ENCODE measurements at places on chromosomes 2 and 18.

- no peak for DNase-seq
- H3K36me3 ChIP-seq, result no peaks in the 10 kb centered on the region
- no peak overlapping the region for H3K4me3 ChIP-seq
- H3K4me1 ChIP-seq, result no peaks in the 10 kb centered on the region
- H3K27ac ChIP-seq, result no peak overlapping the region
Observed at GRCh38 chr2:38224181-38224580, 148.2 kb upstream of the CYP1B1 start.

- H3K36me3 ChIP-seq, result no peaks in the 10 kb centered on the region
- H3K4me3 ChIP-seq, result no peak overlapping the region
- no peak overlapping the region for H3K27ac ChIP-seq
Observed at GRCh38 chr18:13680612-13681011, 45.7 kb downstream of the FAM210A start.

- H3K27me3 ChIP-seq, result no peaks in the 10 kb centered on the region
- no peak overlapping the region for H3K27ac ChIP-seq
- no peak overlapping the region for H3K4me3 ChIP-seq
Observed at GRCh38 chr2:28828382-28828781, 17.7 kb downstream of the SPDYA start.

DNA sequence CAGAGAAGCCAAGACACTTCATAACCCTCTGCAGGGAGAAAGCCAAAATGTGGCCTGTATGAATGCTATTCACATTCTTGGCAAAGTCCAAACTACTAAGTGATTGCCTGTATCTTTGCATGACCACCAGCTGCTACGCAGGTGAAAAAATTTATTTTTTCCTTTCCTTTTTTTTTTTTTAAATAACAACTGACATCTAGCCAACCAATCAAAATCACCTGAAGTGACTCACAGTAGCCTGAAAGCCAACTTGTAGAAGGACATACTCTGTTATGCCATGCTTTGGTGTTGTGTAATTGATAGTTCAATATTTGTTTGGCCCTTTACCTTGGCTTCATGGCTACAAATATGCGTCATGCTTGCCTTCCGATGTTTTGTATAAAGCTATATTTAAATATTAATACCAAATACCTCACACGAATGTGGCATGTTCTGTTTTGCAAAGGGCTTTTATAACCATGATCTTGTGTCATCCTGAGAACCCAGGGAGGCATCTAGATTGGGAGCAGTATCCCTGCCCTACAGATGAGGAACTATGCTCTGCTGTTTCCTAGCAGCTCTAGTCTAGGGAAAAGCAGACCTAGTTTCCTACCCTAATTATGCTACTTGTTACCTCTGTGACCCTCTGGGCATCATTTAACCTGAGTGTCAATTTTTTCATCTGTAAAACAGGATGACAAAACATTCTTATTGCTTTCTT is 102.1 kb downstream of the MYOM1 start:
- no peak overlapping the region for H3K27ac ChIP-seq
- no peaks in the 10 kb centered on the region for H3K4me1 ChIP-seq
- no peak for DNase-seq
- H3K4me3 ChIP-seq, result no peak overlapping the region

- no peaks in the 10 kb centered on the region for H3K4me1 ChIP-seq
- no peak overlapping the region for H3K4me3 ChIP-seq
- H3K27ac ChIP-seq, result no peak overlapping the region
- no peaks in the 10 kb centered on the region for H3K36me3 ChIP-seq
- no peak for DNase-seq
- H3K27me3 ChIP-seq, result no peaks in the 10 kb centered on the region
Observed at GRCh38 chr2:31213601-31214443, 3.5 kb downstream of the CAPN14 start.

DNA sequence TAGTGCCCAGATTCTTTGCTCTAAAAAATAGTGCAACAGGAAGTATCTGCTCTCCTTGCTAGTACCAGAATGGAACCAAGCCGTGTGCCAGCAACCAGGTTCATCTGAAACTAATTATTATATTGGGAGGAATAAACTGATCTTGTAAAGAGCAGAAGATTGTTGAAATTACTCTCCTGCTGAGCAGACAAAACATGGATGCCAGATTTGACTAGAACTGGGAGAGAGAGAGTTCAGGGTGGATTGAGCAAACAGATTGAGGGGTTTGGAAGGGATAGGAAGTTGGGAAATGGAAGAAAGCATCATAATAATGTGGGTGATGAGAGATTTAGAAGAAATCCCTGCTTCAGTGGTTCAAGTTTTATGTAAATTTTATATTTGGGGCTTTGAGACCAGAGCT is 160.1 kb upstream of the RASGRP3 start:
- peaks cover 27% of the 10 kb centered on the region for H3K4me1 ChIP-seq
- H3K27ac ChIP-seq, result peak overlapping the region; percentile 44
- no peak for DNase-seq
- H3K27me3 ChIP-seq, result no peaks in the 10 kb centered on the region
- H3K4me3 ChIP-seq, result no peak overlapping the region
- H3K36me3 ChIP-seq, result peaks cover 25% of the 10 kb centered on the region

DNA sequence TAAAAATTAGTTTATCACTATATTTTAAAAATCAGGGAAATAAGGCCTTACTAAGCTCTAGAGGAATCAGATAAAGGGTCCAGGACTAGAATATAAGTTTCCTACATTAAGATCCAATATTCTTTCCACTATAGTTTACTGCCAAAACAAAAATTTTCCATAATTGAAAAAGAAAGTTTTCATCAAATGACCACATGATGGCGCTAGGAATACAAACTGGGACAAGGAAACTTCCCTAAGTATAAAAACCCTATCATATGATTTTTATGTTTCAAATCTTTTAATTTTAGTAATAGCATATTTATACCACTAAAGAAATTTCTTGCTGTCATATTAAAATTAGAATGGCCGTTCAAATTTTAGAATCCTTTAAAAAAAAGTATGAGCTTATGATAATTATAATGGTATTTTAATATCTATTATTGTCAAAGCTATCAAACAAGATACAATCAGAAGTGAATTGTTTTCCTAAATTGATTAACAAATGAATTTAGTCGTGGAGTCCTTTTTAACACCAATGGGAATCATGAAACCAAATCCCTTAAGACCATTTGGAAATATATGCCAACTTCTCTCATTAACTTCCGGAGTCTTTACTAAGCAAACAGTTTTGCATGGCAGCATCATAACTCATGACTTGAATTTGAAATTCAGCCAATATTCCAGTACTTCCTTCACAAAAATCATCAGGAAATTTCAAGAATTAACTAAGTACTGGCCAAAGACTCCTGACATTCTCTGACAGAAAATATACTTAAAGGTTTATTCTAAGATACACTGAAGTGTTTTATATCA is 70.3 kb downstream of the SCN1A start:
- H3K36me3 ChIP-seq, result no peaks in the 10 kb centered on the region
- no peaks in the 10 kb centered on the region for H3K27me3 ChIP-seq
- no peaks in the 10 kb centered on the region for H3K4me1 ChIP-seq
- H3K27ac ChIP-seq, result no peak overlapping the region
- DNase-seq, result no peak
- H3K4me3 ChIP-seq, result no peak overlapping the region

DNA sequence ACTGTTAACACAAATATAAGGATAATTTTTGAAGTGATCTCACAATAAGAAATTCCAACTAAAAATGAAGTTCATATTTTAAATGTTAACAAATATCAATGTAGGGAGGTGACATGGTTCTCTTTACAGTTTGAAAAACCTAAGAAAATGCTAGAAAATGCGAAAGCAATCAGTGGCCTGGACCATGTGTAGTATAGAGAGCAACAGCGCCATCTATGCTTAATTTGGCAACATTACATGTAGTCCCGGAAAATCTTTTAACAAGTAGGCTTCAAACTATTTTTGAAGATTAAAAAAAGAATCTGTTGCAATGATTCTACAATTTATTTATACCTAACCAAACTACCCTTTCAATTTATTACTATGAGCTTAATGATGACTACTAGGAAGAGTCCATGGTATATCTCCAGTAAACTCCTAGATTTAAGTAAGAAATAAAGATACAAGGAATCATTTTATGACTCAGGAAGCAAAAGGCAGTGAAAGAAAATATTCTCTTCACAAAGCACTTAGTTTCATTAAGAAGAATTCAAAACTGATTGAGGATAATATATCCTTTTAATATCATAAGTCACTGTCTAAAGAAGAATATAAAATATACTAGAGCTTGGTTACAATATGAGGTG is 33.3 kb downstream of the NDUFA10 start:
- H3K27me3 ChIP-seq, result no peaks in the 10 kb centered on the region
- H3K36me3 ChIP-seq, result peaks cover 21% of the 10 kb centered on the region
- H3K27ac ChIP-seq, result no peak overlapping the region
- no peak for DNase-seq

GRCh38 chr2:12299431-12299830 is 417.3 kb upstream of the TRIB2 start:
- no peak overlapping the region for H3K27ac ChIP-seq
- no peak overlapping the region for H3K4me3 ChIP-seq
- DNase-seq, result no peak
- H3K4me1 ChIP-seq, result peaks cover 10% of the 10 kb centered on the region

DNA sequence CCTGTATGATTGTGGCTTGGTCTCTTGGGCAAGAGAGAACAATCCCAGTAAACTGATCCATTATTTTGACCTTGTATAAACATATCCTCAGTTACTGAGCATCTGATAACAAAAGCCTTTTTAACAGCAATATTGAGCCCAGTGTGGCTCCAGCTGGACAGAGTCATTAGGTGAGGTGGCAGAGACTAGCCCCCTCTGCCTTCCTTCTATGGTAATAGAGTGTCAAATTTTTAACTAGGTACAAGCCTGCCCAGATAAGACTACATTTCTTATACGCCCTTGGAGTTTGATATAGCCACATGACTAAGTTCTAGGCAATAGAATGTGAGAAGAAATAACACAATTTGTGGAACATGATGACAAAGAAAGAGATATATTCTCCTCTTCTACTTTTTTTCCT is 56.2 kb downstream of the HNMT start:
- no peak overlapping the region for H3K27ac ChIP-seq
- no peak for DNase-seq
- H3K27me3 ChIP-seq, result no peaks in the 10 kb centered on the region
- H3K36me3 ChIP-seq, result no peaks in the 10 kb centered on the region
- peaks cover 18% of the 10 kb centered on the region for H3K4me1 ChIP-seq
- H3K4me3 ChIP-seq, result no peak overlapping the region

GRCh38 chr18:32469691-32470459 is 807 bp downstream of the GAREM1 start:
- no peaks in the 10 kb centered on the region for H3K36me3 ChIP-seq
- DNase-seq, result no peak
- peak overlapping the region; percentile 81 for H3K4me3 ChIP-seq
- H3K4me1 ChIP-seq, result peaks cover 4% of the 10 kb centered on the region
- peak overlapping the region; percentile 56 for H3K27ac ChIP-seq

GRCh38 chr2:59046401-59047372 is 805.6 kb upstream of the FANCL start:
- H3K36me3 ChIP-seq, result no peaks in the 10 kb centered on the region
- no peak overlapping the region for H3K27ac ChIP-seq
- no peak overlapping the region for H3K4me3 ChIP-seq
- DNase-seq, result no peak

DNA sequence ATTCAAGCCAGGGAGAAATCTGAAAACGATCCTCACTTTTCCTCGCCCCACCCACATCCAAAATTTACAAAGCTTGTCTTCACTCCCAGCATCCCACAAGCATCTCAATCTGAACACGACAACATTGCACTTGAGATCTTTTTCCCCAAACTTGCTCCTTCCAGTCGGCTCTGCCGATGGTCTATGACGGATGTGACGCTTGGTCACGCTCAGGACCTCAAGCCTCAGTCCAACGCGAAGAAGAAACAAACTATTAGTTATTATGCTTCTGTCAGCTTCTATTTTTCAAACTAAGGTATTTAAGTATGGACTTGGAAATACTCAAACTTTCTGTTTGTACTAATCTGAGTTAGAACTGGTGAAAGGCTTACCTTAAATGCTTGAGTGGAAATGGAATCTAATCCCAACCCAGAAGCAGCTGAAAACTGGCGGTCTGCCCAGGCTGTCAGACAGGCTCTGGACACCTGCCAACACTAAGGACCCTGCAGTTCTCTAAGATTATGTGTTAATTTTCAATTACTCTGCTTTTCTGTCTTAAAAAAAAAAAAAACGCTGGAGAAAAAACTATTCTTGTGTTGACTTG is 132.1 kb upstream of the DNMT3A start:
- no peaks in the 10 kb centered on the region for H3K27me3 ChIP-seq
- no peak overlapping the region for H3K27ac ChIP-seq
- H3K4me1 ChIP-seq, result peaks cover 6% of the 10 kb centered on the region

GRCh38 chr2:78397198-78397597 is 628.3 kb upstream of the REG3G start:
- DNase-seq, result no peak
- H3K36me3 ChIP-seq, result no peaks in the 10 kb centered on the region
- H3K4me3 ChIP-seq, result no peak overlapping the region
- no peak overlapping the region for H3K27ac ChIP-seq

- peaks cover 16% of the 10 kb centered on the region for H3K4me1 ChIP-seq
- H3K4me3 ChIP-seq, result peak overlapping the region; percentile 84
- H3K27me3 ChIP-seq, result no peaks in the 10 kb centered on the region
- H3K36me3 ChIP-seq, result no peaks in the 10 kb centered on the region
Observed at GRCh38 chr18:11850821-11851145, 430 bp upstream of the CHMP1B start.

GRCh38 chr2:199804831-199805230 is 46.2 kb downstream of the FTCDNL1 start:
- no peak overlapping the region for H3K27ac ChIP-seq
- no peaks in the 10 kb centered on the region for H3K36me3 ChIP-seq
- no peak for DNase-seq

DNA sequence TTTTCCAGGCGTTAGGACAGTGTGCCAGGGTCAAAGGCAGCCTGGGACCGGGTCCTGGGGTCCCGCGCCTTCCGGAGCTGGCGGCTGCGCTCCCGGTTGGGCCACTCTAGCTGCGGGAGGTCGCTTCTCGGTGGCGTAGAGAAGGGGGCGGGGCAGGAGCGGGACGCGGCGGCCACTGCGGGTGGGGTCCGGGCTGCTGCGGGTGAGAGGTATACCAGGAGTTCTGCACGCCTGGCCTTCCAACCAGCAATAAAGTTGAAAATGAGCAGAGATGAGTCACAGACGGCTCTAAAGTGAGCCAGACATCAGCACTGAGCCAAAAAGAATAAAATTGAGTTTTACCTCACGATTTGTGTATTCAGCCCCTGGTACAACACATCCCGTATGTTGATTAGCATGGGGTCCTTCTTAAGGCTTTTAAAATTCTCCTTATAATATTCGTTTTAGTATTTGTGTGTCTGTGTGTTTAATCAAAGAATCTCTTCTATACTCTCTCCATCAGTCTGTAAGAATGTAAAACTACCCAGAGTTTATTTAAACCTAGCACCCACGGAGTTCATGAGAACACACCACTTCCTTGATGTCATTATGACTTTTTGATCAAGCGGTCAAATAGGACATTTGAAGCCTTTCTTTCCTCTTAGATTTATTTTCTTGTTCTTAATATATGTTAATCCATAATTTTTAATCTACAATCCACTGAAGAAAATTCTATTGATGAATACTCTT is at the start of gene C1GALT1C1L:
TSS of gene C1GALT1C1L (minus strand) at position 108 of the 729 bp plus-strand sequence. CDS start at position 1, 107 bp downstream.
- H3K36me3 ChIP-seq, result no peaks in the 10 kb centered on the region
- H3K4me1 ChIP-seq, result peaks cover 6% of the 10 kb centered on the region
- H3K4me3 ChIP-seq, result peak within 1 kb of the TSS; percentile 80
- DNase-seq, result no peak

- H3K4me3 ChIP-seq, result no peak overlapping the region
- no peak overlapping the region for H3K27ac ChIP-seq
- H3K4me1 ChIP-seq, result no peaks in the 10 kb centered on the region
- no peaks in the 10 kb centered on the region for H3K27me3 ChIP-seq
- no peak for DNase-seq
- no peaks in the 10 kb centered on the region for H3K36me3 ChIP-seq
Observed at GRCh38 chr2:177692783-177693269, 300.3 kb downstream of the AGPS start.
